Cardiac septum (tissue), 1 donor: ENCODE measurements at places on chromosomes 5 and 9. TPM values are rescaled to one million over a fixed set of nuclear protein-coding genes. Genes with fewer than 3 reads are reported as not detected.

GRCh38 chr5:103356350-103357091 is 98.0 kb downstream of the MACIR start:
- no peak for DNase-seq

GRCh38 chr9:73135394-73135793 is 16.3 kb upstream of the ANXA1 start:
- DNase-seq, result no peak

Gene SLC25A48
- not detected for total RNA-seq

Gene SAPCD2
- total RNA-seq, result 0.11 TPM

GRCh38 chr9:82234160-82234943 is 245.8 kb downstream of the SPATA31D1 start:
- DNase-seq, result no peak

DNA sequence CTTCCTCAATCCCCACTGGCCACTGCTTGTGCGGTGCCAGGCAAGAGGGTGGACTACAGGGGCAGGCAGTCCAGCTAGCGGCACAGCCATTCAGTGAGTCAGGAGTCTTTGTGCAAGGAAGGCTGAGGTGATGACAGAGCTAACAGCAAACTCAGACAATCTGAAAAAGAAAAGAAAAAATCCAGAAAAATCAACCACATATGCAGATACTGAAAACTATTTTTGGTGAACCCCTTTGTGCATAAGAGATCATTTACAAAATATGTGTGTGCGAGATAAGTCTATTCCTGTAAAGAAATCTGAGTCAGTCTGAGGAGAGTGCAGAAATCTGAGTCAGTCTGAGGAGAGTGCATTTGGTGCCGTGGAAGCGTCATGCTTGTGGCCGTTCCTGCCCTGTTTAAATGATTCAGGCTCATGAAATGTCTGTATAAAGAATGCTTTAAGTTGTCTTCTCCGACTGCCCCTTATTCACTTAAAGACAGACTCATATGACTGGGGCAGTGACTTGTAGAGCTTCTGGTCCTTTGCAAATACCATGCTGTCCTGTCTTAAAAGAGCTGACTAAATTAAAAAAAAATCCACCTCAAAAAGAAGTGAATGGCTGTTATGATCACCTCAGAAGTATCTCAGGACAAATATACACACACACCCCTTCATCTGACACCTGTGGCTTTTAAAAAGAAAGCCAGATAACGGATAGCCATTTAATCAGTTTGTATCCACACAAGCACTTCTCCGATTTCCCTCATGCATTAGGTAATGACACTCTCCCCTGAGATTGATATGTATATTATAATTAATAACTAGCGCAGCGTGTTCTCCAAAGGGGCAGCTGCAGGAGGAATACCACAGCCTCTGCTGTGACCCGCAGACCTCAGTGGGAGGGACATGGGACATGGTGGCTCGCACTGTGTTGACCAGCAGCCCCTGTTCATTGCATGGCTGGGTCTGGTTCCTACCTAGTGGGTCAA is 47.3 kb downstream of the TRIO start:
- DNase-seq, result no peak

DNA sequence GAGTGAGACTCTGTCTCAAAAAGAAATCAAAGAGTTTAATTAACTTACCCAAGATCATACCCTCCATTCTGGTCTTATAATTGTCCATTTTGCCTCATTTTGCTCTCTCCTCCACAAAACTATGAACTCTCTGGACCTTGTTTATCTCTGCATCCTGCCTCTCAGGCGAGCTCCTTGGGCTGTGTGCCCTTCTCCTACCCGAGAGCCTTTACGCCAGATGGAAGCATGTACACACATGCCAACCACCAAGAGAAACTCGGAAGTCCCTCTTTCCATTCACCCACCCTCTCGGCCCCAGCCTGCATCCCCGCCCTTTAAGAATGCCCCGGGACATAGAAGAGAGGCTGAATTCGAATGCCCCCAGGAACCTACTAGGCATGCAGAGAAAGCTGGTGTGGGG is 25.9 kb downstream of the CPLX2 start:
- no peak for DNase-seq

DNA sequence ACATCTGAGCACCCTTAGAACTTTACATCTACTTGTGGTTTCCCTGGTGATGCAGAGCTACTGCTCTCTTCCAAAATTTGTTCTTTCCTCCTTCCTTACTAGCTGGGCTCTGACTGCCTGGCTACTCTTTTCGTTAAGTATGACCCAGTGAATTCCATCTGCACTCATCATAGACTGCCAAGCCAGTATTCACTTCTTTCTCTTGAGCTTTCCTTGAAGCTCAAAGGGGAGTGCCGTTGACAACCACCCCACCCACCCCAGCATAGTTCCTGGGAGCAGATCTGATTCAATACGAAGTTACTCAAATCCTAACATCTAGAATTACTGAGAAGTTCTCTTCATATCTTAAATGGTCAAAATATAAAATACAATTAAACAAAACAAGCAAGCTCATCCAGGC is 190.5 kb downstream of the ADAMTS12 start:
- DNase-seq, result no peak

- no peak for DNase-seq
These were observed 9.6 kb downstream of the NCS1 start for GRCh38 chr9:130181678-130182380.

GRCh38 chr5:33401482-33402390 is 39.0 kb upstream of the TARS1 start:
- DNase-seq, result no peak

DNA sequence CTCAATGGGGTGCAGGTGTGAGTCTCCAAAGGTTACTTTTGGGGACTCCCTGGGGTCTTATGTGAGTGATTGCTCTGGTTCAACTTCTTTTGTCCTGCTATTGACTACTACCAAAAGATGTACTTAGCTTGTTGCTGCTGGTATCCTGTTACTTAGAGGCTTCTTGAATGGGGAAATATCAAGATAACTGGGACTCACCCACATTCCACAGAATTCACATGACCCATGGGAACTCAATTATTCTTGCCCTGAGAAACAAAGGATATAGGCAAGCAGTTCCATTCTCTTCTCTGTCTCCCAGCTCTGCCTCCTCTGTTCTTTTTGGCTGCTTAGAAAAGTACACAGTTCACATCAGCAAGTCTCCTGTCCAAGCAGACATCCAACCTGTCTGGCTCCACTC is 105.9 kb downstream of the UNC13B start:
- no peak for DNase-seq

Gene FST
- 1.9 TPM for total RNA-seq

GRCh38 chr5:43601454-43602260 is 1.3 kb upstream of the NNT start:
- DNase-seq, result no peak

- DNase-seq, result no peak
These were observed 39.1 kb downstream of the COL23A1 start for GRCh38 chr5:178551059-178551458.

Gene GMCL2
- total RNA-seq, result not detected

- no peak for DNase-seq
These were observed 8.5 kb upstream of the GLT6D1 start for GRCh38 chr9:135647884-135648283.

DNA sequence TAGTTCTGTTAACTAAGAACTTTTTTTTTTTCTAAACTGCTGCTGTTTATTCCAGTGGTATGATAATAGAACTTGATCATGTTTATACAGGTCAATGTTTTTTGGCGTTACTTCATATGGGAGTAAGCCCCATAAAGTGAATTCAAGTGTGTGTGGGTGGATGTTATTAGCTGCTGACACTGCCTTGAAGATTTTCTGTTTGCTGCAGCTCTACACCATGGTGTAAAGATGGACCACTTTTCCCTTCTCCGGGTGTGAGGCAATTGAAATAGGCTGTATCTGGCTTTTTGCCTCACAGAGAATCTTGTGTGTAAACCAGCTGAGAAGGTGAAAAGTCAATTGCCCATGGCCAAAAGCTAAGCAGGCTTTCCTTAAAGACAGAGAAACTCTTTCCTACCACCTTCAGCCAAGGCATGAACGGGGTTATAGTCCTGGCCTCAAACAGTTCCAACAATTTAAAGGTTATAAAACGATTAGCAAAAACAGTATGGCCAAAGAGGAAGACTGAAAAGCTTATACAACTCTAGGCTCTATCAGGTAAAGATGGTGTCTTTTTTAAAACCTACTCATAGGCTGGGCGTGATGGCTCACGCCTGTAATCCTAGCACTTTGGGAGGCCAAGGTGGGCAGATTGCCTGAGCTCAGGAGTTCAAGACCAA is 33.9 kb upstream of the ABCA1 start:
- no peak for DNase-seq

- no peak for DNase-seq
These were observed 24.2 kb upstream of the DEPDC1B start for GRCh38 chr5:60724126-60724525.

Gene ODF2
- 20.8 TPM for total RNA-seq

DNA sequence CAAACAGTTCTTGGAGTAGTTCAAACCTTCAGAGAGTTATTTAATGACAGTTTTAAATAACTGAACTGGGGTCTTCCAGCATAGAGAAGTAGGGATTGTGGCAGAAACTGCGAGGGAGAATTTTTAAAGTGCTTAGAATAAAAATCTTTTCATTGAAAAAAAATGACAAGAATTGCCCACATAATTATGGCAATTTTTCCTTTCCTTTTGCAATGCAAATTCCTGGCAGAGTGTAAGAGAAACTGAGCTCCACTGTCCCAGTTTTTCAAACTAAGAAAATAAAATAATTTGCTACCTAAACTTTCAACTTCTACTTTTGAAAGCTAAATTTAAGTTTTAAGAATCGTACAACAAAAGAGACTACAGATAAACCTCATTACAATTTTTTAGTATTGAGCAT is 2.3 kb upstream of the PTGER4 start:
- DNase-seq, result no peak

DNA sequence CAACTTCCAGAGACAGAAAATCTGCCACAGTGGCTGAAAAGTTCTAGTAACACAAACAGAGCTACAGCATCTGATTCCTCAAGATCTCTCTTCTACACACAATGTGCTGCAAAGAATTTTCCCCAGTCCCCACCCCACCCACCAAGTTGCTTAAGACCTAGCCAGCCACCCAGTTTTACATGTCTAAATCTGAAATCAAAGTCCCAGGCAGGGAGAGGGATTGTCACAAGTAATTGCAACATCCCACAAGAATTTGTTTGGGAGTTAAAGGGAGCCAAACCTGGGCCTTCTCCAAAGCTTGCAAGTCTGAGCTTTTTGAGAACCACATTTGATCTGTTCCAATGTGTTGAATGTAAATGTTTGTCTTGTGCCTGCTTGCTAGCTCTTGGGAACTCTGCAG is 15.5 kb downstream of the IGIP start:
- DNase-seq, result no peak

GRCh38 chr9:119195521-119195920 is 173.7 kb downstream of the BRINP1 start:
- no peak for DNase-seq

Gene AHRR
- total RNA-seq, result 0.73 TPM

Gene CER1
- not detected for total RNA-seq

Gene CDH18
- not detected for total RNA-seq

- no peak for DNase-seq
These were observed 24.9 kb downstream of the AHRR start for GRCh38 chr5:346229-346935.

Gene EPB41L4A
- 18.0 TPM for total RNA-seq

- DNase-seq, result peak; percentile 55
These were observed 171.7 kb downstream of the MACROH2A1 start for GRCh38 chr5:135227064-135228022.

Gene NOL6
- 16.7 TPM for total RNA-seq

GRCh38 chr5:130136300-130136699 is 232.0 kb downstream of the CHSY3 start:
- no peak for DNase-seq

Gene DNM1
- total RNA-seq, result 7.3 TPM
